ENCODE measurements at places on chromosomes 4 and X.

DNA sequence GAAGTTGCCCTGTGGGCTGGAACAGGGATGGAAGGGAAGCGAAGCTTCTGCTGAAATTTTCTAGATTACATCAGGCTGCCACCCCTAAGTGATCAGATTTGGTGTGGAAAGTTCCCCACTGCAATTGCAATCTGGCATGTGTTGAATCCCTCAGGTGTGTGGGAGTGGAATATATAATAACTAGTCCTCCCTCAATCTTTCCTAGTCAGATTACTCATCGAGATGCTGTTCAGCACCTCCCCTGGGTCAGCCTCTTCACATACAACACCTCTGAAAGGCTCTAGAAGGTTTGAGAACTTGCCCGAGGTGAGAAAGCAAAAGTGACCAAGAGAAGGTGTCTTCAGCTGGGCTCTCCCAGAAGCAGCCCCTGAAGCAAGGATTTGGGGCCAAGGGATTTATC lies 336.8 kb downstream of the BCOR start:
- no peak for DNase-seq

- no peak for DNase-seq
Measured at GRCh38 chr4:188023682-188024081, 28.1 kb downstream of the ZFP42 start.

DNA sequence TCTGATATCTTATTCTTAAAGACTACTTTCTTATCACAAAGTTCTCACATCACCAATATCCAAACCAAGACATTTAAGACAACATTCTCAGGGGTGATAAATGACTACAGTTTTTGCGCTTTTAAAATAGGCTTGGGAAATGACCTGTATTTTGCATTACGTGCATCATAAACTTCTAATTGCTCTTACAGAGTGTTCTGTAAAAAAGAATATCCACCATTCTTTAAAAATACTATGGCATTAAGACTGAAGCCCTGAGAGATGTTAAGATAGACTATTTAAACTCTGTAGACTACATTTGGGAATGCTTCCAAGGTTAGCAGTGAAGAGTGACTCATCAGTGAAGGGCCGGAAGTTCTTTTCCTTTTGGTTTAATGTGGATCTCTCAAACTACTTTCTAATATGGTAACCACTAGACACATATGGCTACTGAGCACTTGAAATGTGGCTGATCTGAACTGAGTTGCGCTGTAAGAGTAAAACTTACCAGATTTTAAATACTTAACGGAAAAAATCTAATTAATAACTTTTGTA lies 518.8 kb upstream of the FTHL17 start:
- DNase-seq = no peak

DNA sequence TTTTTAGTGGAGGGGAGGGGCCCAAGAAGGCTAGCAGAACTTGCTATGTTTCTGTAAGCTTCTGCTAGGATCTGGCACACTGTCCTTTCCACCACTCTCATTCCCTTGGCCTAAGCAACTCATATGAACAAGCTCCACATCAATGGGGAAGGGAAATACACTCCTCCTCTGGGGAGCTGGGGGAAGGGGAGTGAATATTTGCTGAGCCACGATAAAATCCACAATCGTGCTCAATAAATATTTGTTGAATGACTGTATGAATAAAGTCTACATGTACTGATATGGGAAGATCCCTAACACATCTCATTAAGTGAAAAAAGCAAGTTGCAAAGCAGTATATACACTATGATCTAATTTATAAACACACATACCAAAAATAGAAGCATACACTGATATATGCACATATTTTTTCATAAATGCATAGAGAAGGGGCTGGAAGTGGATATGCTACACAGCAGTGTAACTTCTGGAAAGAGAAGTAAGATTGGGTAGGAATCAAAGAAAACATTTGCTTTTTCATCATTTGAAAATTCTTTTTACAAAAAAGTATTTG lies 95.8 kb upstream of the EFHC2 start:
- DNase-seq = no peak

GRCh38 chrX:137194164-137194563 lies 160.4 kb upstream of the GPR101 start:
- peak; percentile 35 for DNase-seq

DNA sequence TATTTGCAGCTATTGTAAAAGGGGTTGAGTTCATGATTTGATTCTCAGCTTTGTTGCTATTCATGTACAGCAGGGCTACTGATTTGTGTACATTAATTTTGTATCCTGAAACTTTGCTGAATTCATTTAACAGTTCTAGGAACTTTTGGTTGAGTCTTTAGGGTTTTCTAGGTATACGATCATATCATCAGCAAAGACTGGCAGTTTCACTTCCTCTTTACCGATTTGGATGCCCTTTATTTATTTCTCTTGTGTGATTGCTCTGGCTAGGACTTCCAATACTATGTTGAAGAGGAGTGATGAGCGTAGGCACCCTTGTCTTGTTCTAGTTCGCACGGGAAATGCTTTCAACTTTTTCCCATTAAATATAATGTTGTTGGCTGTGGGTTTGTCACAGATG lies 48.1 kb downstream of the NPY1R start:
- no peak for DNase-seq

- no peak for DNase-seq
Measured at GRCh38 chr4:38237139-38237538, 276.9 kb downstream of the PTTG2 start.

- no peak for DNase-seq
Measured at GRCh38 chr4:54094451-54094850, 5.5 kb upstream of the GSX2 start.

- DNase-seq = no peak
Measured at GRCh38 chr4:4869731-4870571, 10.5 kb downstream of the MSX1 start.

- DNase-seq = no peak
Measured at GRCh38 chr4:86357608-86358007, 2.2 kb downstream of the MAPK10 start.

DNA sequence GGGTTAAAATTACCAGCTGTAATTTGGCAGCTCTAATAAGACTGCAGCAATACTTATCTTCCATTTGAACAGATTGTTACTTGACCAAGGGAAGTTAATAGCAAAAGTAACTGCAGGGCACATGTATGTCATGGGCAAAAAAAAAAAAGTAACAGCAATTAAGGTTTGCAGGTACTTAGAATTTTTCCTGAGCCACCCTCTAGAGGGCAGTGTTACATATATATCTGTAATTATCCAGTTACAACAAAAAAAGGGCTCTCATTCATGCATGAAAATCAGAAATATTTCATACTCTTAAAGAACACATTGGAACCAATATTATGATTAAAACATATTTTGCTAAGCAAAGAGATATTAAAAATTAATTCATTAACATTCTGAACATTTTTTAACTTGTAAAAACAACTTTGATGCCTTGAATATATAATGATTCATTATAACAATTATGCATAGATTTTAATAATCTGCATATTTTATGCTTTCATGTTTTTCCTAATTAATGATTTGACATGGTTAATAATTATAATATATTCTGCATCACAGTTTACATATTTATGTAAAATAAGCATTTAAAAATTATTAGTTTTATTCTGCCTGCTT lies 25.1 kb downstream of the XIAP start:
- DNase-seq = no peak

DNA sequence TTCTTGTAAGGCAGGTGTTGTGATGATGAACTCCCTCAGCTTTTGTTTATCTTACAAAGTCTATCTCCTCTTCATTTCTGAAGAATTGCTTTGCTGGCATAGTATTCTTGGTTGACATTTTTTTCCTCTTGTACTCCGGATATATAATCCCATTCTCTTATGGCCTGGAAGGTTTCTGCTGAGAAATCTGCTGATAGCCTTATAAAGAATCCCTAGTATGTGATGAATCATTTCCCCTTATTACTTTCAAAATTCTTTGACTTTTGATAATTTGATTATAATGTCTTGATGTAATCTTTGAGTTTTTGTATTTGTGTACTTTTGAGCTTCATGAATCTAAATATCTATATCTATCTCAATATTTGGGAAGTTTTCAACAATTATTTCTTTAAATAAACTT lies 655.3 kb upstream of the MAGEB2 start:
- no peak for DNase-seq

- DNase-seq = no peak
Measured at GRCh38 chr4:180947425-180947824, 1295.8 kb upstream of the TENM3 start.

DNA sequence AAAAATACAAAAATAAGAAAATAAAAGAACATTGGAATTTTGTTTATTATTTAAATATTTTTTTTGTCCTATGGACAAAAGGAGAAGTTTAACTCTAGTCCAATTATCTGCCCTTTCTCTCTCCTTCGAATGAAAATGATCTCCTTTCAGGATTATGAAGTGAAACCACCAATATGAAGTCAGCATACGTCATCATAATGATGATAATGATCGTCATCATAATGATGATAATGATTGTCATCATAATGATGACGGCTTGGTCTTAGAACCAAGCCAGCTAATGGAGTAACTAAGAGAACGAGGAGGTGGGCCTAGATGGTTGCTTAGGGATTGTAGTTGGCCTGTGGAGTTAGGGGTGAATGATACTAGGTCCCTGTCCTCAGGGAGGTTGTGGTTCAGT lies 21.9 kb upstream of the LINC00632 start:
- DNase-seq = no peak

Data from GDM1 (cell line).